ENCODE measurements at places on chromosomes 4 and X.

GRCh38 chr4:157294575-157294974 is 74.0 kb downstream of the GRIA2 start:
- no peaks in the 10 kb centered on the region for H3K36me3 ChIP-seq
- no peaks in the 10 kb centered on the region for H3K27me3 ChIP-seq
- H3K27ac ChIP-seq = no peak overlapping the region
- H3K4me1 ChIP-seq = no peaks in the 10 kb centered on the region
- no peak overlapping the region for H3K4me3 ChIP-seq

GRCh38 chrX:151167791-151168345 is 8.5 kb upstream of the GPR50 start:
- no peaks in the 10 kb centered on the region for H3K4me1 ChIP-seq
- H3K27ac ChIP-seq = no peak overlapping the region
- DNase-seq = no peak
- H3K27me3 ChIP-seq = no peaks in the 10 kb centered on the region
- H3K36me3 ChIP-seq = no peaks in the 10 kb centered on the region
- H3K4me3 ChIP-seq = no peak overlapping the region

GRCh38 chr4:180189666-180190065 is 2053.5 kb upstream of the TENM3 start:
- no peaks in the 10 kb centered on the region for H3K27me3 ChIP-seq
- H3K27ac ChIP-seq = no peak overlapping the region
- no peaks in the 10 kb centered on the region for H3K36me3 ChIP-seq
- no peaks in the 10 kb centered on the region for H3K4me1 ChIP-seq

GRCh38 chr4:25621027-25621930 is 34.4 kb upstream of the SLC34A2 start:
- H3K36me3 ChIP-seq = no peaks in the 10 kb centered on the region
- no peaks in the 10 kb centered on the region for H3K27me3 ChIP-seq
- no peak for DNase-seq
- H3K27ac ChIP-seq = no peak overlapping the region
- H3K4me3 ChIP-seq = no peak overlapping the region

DNA sequence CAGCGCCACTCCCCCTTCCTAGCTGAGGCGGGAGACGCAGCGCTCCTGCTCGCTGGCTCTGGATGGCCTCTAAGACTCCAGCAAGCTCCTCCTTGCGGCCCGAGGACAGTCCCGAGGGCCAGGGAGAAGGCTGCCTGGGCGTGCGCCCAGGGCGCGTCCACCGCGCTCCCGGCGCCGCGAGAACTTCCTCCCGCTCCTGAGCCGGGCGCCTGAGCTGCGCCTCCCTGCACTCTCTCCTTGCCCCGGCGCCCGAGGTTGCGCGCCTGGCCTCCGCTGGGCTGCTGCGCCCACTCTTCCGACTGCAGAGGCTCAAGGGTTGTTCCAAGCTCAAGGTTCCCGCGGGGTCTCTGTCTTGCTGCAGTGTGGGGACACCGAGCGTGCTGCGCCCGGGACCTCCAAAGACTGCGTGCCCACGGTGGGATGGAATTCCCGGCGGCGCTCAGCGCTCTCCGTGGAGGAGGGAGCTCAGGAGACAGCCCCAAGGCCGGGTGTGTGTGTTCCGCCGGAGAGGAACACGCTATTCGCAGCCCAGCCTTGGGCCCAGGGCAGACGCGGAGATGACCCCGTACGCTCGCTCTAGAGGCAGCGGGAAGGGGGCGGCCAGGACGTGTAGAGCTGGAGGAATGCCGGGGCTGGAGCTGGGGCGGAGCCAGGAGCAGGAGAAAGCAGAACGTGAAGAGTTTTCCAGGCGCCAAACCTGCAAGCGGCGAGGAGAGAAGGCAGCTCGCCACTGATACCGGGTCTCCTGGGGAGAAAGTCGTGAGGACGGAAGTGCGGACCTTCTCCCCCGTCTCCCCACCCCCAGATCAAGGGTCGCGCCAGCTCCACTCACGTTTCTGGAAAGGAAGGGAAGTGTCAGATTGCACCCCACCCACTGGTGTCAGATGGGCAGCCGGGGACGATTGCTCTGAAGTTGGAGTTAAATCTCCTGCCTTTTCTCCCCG is at the start of gene ARHGAP6:
Gene ARHGAP6 (minus strand): TSS at position 753 of the 944 bp plus-strand sequence. CDS start 1,092 bp downstream, outside the sequence.
- no peaks in the 10 kb centered on the region for H3K36me3 ChIP-seq
- peak within 1 kb of the TSS; percentile 27 for H3K4me3 ChIP-seq
- no peaks in the 10 kb centered on the region for H3K4me1 ChIP-seq

- H3K4me3 ChIP-seq = no peak overlapping the region
- H3K36me3 ChIP-seq = no peaks in the 10 kb centered on the region
- peaks cover 14% of the 10 kb centered on the region for H3K4me1 ChIP-seq
Measured at GRCh38 chr4:37765741-37766140, 60.7 kb upstream of the PGM2 start.

GRCh38 chr4:95465010-95465409 is 83.8 kb downstream of the UNC5C start:
- no peaks in the 10 kb centered on the region for H3K36me3 ChIP-seq
- no peak overlapping the region for H3K4me3 ChIP-seq
- H3K27me3 ChIP-seq = no peaks in the 10 kb centered on the region
- H3K27ac ChIP-seq = no peak overlapping the region
- no peaks in the 10 kb centered on the region for H3K4me1 ChIP-seq

DNA sequence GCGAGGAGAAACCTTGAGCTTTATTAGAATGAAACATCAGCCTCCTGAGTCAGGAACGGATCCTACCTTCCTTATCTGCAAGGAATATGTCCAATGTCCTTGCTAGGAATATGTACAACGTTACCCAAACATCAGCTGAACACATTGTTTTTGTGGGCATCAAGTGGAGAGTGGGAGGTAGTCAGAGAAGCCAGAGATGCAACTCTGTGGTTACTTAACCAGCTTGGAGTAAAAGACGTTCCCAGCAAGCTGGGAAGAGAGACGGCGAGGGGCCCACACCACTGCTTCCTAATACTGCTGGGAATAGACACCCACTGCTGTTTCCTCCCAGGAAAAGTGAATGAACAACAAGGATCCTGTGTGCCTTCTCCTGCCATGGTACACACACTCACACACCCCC is 74.4 kb upstream of the PLAC1 start:
- H3K4me3 ChIP-seq = no peak overlapping the region
- H3K27ac ChIP-seq = no peak overlapping the region
- no peak for DNase-seq
- H3K36me3 ChIP-seq = no peaks in the 10 kb centered on the region
- H3K27me3 ChIP-seq = no peaks in the 10 kb centered on the region

- no peaks in the 10 kb centered on the region for H3K4me1 ChIP-seq
- no peak overlapping the region for H3K27ac ChIP-seq
- H3K27me3 ChIP-seq = no peaks in the 10 kb centered on the region
- H3K36me3 ChIP-seq = no peaks in the 10 kb centered on the region
- no peak overlapping the region for H3K4me3 ChIP-seq
- DNase-seq = no peak
Measured at GRCh38 chrX:17086317-17086716, 139.9 kb downstream of the REPS2 start.

Data from RWPE2 (cell line).